SIG-M5 (cell line): ENCODE measurements at places on chromosomes 2 and 18.

- no peak for DNase-seq
These were observed 555.8 kb upstream of the SALL3 start for GRCh38 chr18:78423811-78424210.

- DNase-seq: no peak
These were observed 44.1 kb downstream of the ATOH8 start for GRCh38 chr2:85797921-85798320.

DNA sequence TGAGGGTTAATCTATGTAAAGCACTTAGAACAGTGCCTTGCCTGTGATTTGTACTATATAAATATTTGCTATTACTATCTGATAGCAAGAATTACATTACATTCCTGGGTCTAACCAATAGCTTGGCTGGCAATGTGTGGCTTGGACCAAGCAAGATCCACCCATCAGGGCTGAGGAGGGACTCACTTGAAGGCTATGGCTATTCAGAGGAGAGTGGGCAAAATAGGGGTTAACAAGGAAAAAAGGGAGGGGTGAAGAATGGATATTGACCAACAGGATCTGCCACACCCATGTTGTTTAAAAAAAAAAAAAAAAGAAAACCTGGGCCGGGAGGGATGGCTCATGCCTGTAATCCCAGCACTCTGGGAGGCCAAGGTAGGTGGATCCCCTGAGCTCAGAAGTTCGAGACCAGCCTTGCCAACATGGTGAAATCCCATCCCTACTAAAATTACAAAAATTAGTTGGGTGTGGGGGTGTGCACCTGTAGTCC lies 20.0 kb upstream of the TMBIM1 start:
- DNase-seq: no peak

GRCh38 chr2:86038291-86039081 lies 67.2 kb downstream of the POLR1A start:
- DNase-seq: no peak

GRCh38 chr2:178514664-178515063 lies 34.4 kb downstream of the PLEKHA3 start:
- no peak for DNase-seq

- DNase-seq: no peak
These were observed 18.2 kb downstream of the IWS1 start for GRCh38 chr2:127508023-127508630.

DNA sequence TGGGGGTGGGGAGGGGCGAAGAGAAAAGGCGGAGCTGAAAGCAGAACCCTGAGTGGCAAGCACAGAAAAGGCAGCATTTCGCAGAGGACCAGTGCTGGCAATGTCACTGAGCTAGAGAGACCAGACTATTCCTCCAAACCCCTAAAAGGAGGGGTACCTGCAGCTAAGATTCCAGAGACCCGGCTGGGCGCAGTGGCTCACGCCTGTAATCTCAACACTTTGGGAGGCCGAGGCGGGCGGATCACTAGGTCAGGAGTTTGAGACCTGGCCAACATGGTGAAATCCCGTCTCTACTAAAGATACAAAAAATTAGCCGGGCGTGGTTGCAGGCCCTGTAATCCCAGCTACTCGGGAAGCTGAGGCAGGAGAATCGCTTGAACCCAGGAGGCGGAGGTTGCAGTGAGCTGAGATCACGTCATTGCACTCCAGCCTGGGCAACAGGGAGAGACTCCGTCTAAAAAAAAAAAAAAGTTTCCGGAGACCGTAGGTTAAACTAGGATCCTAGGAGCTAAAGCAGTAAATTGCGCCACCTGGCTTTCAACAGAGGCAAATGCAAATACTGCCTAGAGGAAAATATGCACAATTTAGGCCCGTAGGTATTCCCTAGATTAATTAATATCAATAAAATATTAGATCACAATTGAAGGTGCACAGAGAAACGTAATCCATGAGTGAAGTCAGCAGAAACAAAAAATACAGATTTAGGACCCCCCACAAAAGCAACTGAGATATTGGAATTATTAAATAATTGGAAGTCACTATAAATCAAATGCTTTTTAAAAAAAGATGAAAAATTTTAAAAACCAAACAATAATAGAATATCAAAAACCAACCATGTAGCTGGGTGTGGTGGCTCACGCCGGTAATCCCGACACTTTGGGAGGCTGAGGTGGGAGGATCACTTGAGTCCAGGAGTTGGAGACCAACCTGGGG lies 4.9 kb downstream of the UCN start:
- peak; percentile 40 for DNase-seq

DNA sequence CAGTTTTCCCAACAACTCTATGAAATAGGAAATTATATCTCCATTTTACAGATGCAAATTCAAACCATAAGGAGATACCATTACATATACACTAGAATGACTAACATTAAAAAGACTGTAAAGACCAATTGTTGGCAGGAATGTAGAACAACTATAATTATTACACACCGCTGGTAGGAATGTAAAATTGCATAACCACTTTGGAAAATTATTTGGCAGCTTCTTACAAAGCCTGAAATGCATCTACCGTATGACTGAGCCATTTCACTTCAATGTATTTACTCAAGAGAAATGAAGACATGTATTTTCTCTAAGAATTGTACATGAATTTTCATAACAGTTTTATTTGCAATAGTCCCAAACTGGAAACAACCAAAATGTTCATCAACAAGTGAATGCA lies 189.1 kb upstream of the BCL2L11 start:
- no peak for DNase-seq

DNA sequence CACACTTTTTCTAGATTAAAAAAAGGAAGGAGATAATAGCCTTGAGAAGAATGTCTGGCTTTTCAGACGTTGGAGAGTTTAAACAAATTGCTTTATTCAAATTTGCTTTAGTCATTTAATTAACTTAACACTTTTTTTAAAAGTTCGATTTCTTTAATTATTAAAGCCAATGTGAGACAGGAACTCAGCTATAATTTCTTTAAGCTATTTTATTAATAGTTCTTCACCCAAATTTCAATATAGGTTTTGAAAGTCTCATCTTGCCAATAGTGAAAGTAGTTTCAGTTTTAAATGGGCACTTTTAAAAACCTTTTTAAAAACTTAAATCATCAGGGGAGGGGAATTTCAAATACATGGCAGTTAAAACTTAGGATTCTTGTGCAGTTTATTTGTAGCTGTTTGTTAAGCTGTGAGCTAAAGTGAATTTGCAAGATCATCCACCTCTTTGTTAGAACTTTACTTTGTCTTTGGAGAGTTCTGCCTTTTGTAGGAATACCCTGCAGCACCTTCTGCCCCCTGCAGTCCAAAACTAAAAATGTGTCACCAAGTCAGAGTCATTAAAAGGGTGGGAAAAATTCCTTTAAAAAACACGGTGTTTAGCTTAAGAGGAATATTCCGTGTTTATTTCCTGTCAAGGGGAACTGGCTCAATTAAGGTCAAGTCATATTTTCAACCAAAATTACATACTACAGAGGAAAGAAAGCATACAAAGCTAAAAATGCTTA lies 4.6 kb downstream of the TGIF1 start:
- no peak for DNase-seq

GRCh38 chr2:1968209-1968987 lies 224.1 kb upstream of the PXDN start:
- DNase-seq: no peak

DNA sequence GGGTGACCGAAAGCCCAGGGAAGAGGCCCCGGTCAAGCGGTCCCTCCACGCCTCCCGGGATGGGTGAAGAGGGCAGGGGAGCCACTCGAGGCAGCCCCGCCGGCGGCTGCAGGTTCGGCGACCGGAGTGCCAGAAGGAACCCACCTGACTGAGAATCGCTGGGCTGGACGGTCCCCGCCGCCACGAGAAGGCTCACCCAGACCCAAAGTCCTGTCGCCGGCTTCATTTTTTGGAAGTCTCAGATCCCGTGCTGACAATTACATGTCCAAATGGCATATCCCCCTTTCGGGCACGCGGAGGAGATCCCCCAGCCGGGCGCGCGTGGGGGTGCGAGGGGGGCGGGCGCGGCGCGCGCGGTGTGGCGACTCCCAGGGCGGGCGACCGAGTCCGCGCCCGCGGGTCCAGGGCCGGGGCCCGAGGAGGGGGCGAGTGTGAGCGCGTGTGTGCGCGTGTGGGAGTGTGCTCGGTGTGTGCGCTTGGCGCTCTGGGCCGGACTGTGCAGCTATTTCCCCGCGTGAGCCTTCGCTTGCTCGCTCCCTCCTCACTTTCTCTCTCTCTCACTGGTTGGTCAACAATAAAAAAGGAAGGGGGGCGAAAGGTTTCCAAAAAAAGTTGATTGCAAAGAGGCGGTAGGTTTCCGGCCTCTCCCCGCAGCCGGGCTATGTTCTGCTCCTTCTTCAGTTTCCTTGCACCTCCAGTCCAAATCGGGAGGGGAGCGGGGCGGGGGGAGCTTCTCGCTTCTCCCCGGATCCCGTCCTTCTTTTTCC lies at the start of gene ERBB4:
TSS of gene ERBB4 (minus strand) at position 498 of the 767 bp plus-strand sequence. CDS start at position 226, 272 bp downstream.
- DNase-seq: no peak

- no peak for DNase-seq
These were observed 101.4 kb upstream of the RAB6C start for GRCh38 chr2:129877795-129878775.

DNA sequence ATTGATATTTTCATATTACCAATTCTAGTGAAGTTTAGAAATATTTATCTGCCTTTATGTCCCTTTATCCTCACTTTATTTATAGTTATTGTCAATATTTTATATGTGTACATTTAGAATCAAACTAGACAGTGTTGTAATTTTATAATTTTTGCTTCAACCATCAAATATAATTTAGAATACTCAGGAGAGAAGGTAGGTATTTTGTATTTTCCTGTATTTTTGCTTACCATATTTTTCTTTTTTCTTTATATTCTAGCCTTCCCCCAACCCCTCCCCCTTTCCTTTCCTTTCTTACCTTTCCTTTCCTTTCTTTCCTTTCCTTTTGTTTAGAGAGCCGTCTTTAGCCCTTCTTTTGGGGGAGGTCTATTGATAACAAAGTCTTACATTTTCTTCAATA lies 140.2 kb downstream of the LRRTM1 start:
- no peak for DNase-seq

DNA sequence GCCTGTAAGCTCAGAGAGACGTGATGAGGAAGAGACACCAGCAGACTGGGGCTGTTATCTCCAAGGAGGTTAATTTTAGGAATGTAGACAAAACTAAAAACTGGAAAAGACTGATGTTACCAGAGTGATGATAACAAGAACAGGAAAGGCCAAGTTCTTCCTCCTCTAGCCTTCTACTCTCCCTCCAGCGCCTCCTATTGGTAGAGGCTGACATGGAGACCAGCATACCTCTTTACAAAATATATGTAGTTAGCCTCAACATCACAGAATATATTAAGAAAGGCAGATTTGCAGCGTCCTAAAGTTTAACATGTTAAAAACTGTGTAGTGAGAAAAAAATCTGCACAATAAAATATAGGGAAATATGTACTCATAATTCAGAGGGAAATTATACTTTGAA lies 66.0 kb downstream of the TCF4 start:
- DNase-seq: no peak

DNA sequence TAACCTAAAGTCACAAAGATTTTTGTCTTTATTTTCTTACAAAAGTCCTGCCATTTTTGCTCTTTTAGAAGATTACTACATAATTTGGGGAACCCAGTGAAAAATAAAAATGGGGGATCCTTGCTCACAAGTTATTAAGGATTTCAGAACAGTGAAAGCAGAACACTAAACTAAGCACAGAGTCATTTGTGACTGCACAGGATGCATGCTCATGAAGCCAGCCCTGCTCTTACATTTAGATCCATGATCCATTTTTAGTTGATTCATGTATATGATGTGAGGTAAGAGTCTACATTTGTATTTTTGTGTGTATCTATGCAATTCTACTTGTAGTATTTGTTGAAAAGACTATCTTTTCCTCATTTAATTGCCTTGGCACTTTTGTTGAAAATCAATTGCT lies 21.8 kb downstream of the SP140L start:
- no peak for DNase-seq

DNA sequence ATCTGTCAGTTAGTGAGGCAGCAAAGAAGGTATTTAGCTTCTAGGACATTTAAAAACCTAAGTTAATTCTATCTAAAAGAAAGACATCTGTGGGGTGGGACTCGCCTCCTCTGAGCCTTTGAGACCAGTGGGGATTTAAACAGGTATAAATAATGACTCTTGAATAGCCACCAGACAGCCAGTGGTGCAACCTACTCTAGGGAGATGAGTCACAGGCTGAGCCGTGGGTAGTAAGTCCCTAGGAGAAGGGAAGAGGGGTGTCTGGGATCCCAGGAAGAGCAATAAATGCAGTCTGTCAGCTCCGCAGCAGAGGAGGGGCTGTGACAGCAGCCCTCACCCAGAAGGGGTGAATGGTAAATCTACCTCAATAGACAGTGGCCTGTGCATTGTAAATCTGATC lies 43.1 kb upstream of the GALNT3 start:
- DNase-seq: no peak

DNA sequence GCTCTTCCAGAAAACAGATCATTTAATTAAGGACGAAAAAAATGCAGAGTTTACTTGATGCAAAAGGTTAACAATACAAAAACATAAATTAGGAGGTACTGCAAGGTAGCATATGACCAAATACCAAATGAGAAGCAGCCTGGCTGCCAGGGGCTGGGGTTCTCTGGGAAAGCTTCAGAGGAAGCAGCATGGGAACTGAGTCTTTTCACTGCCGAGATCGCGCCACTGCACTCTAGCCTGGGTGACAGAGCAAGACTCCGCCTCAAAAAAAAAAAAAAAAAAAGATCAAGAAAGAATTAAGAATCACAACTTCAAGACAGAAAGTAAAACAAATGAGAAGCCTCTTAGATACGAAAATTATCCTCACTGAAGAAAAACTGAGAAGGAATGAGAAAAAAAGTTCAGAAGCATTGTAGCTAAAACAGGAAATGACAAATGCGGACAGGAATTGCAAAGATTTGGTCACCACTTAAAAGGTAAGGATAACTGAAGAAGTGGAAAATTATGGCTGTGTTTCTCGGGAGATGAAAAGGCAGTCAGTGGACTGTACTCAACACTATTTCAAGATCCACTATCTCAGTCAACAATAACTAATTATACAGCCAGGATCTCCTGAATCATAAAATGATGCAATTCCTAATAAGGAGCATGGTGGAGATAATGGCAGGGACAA lies 4.3 kb downstream of the SEPTIN10 start:
- DNase-seq: no peak

- no peak for DNase-seq
These were observed 34.0 kb downstream of the EML6 start for GRCh38 chr2:54757500-54757899.
